Omental fat pad (tissue), 4 donors: ENCODE measurements at places on chromosomes 12 and 14. TPM values are rescaled to one million over a fixed set of nuclear protein-coding genes. Genes with fewer than 3 reads are reported as not detected.

The KRT79 gene
- total RNA-seq = 1.7 TPM

The COX14 gene
- total RNA-seq = 125 TPM

The CLMN gene
- total RNA-seq = 25.1 TPM

GRCh38 chr12:92312463-92312964, 166.9 kb upstream of the BTG1 start:
- no peak for DNase-seq

- no peak for DNase-seq
Observed at GRCh38 chr12:51868821-51869495, 18.9 kb upstream of the ANKRD33 start.

- DNase-seq = no peak
Observed at GRCh38 chr14:30872602-30873001, 1.8 kb upstream of the COCH start.
